Amniotic stem cell (primary cell): ENCODE measurements at places on chromosomes 4 and X.

DNA sequence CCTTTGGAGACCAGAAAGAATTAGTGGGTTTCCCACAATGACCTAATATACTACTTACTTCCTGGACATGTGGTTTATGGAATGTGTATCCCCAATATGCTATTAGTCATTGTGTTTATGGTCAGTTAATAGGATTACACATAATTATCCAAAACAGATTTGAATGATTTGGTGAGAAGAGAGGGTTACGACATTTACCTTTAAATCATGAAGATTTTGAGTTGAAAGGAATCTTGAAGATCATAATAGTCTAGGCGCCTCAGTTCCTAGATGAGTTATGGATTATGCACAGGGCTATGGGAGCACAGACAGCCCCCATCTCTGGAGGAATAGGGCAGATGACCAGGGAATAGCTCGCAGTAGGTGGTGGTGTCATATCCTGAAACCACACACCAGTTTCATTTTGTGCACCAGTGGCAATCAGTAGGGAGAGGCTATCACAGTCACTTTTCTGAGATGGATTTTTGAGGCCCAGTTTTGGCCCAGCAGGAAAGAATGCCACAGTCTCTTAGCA lies 61.3 kb downstream of the SEPTIN11 start:
- no peak for DNase-seq

DNA sequence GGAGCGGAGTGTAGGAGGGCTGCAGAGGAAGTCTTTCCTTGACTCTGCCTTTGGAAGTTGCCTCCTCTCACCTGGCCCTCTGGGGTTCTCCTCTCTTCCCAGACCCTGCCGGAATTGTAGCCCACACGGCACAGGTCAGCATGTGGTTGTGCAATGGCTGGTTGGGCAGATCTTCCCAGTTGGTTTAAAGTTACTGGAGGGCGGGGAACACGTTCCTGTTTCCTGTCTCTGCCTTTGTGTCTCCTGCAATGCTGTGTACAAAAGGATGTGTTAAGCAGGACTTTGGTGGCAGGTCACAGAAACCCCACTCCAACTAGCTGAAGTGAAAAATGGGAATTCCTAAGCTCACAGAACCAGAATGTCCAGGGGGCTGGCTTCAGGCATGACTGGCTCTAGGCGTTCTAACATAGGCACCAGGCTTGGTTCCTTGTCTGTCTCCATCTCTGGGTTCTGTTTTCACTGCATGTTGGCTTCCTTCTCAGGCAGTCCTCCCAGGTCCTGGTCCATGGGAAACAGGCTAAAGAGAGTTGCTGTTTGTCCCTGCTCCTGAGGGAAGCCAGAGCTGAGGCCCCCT lies 19.9 kb downstream of the SORCS2 start:
- DNase-seq, result no peak

- no peak for DNase-seq
These were observed 395.8 kb downstream of the NAF1 start for GRCh38 chr4:162770761-162771490.

- DNase-seq, result no peak
These were observed 199.3 kb downstream of the TMA16 start for GRCh38 chr4:163693776-163694175.

GRCh38 chr4:25844961-25845712 lies 17.7 kb downstream of the SEL1L3 start:
- no peak for DNase-seq

- DNase-seq, result peak; percentile 49
These were observed 368.9 kb upstream of the CTSO start for GRCh38 chr4:156322592-156322991.

- no peak for DNase-seq
These were observed 14.3 kb downstream of the ABLIM2 start for GRCh38 chr4:8144359-8144758.

- DNase-seq, result no peak
These were observed 29.1 kb upstream of the TRO start for GRCh38 chrX:54891573-54891972.

GRCh38 chrX:66601522-66601921 lies 37.4 kb downstream of the EDA2R start:
- DNase-seq, result no peak
